ENCODE measurements at places on chromosomes 5 and 9. TPM values are rescaled to one million over a fixed set of nuclear protein-coding genes. Genes with fewer than 3 reads are reported as not detected.

DNA sequence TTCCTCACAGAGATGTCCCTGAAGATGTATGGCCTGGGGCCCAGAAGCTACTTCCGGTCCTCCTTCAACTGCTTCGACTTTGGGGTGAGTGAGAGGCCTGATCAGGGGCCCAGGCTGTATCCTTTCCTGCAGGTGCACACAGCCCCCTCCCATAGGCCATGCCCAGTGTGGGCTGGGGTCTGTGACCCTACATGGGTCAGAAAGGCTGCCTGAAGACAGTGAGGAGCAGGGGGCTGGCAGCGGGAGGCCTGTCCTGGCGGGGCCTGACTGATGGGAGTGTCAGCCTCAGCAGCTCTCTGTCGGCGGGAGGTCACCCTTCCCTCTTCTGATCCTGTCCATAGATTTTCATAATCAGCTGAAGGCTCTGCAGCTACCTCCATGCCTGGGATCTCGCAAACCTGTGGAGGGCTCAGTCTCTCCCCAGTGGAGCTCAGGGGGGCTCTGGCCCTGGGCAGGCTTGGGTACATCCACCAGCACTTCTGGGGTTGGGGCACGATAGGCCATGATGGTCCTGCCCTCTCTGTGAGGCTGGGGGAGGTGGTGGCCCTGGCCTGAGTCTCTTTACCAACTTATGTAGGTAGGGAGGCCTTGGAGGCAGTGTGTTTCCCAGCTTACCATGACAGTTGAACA, 98.5 kb downstream of the CACNA1B start:
- no peak for DNase-seq
- H3K27ac ChIP-seq, result no peak overlapping the region
- H3K27me3 ChIP-seq, result peaks cover 2% of the 10 kb centered on the region
- H3K4me1 ChIP-seq, result no peaks in the 10 kb centered on the region
- H3K4me3 ChIP-seq, result no peak overlapping the region

GRCh38 chr5:1945606-1946005, 62.9 kb upstream of the IRX4 start:
- no peak overlapping the region for H3K4me3 ChIP-seq
- no peak overlapping the region for H3K27ac ChIP-seq
- no peaks in the 10 kb centered on the region for H3K4me1 ChIP-seq
- no peak for DNase-seq

The EFNA5 gene
- total RNA-seq, result not detected

- H3K4me3 ChIP-seq, result no peak overlapping the region
- DNase-seq, result no peak
- no peaks in the 10 kb centered on the region for H3K27me3 ChIP-seq
Observed at GRCh38 chr5:170439944-170440269, 50.7 kb upstream of the KCNMB1 start.

GRCh38 chr9:10612641-10613398, at the start of gene PTPRD:
Gene PTPRD (minus strand): TSS chr9:10613002.
- peaks cover 26% of the 10 kb centered on the region for H3K27me3 ChIP-seq
- peak within 1 kb of the TSS; percentile 13 for H3K4me3 ChIP-seq
- peak; percentile 40 for DNase-seq
- no peak within 1 kb of the TSS for H3K27ac ChIP-seq
- H3K36me3 ChIP-seq, result no peaks in the 10 kb centered on the region

DNA sequence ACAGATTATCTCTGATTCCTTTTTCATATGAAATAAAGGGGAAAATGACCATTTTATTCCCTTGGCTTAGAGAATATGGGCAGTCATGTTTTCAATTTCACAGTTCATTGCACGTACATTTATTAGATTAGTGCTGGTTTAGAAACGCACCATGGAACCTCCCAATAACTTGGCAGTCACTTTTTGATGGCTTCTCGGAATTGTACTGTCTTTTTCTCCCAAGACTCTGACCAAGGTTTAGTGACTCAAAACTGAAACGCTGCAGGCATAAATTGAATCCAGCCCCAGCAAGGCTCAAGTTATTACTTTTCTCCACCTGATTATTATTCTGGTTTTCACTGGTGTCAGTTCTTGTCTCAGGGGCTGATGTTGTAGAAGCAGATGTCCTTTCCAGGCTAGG, 55.6 kb upstream of the EGFLAM start:
- peaks cover 6% of the 10 kb centered on the region for H3K27me3 ChIP-seq
- no peak overlapping the region for H3K4me3 ChIP-seq
- H3K36me3 ChIP-seq, result no peaks in the 10 kb centered on the region
- no peak overlapping the region for H3K27ac ChIP-seq

DNA sequence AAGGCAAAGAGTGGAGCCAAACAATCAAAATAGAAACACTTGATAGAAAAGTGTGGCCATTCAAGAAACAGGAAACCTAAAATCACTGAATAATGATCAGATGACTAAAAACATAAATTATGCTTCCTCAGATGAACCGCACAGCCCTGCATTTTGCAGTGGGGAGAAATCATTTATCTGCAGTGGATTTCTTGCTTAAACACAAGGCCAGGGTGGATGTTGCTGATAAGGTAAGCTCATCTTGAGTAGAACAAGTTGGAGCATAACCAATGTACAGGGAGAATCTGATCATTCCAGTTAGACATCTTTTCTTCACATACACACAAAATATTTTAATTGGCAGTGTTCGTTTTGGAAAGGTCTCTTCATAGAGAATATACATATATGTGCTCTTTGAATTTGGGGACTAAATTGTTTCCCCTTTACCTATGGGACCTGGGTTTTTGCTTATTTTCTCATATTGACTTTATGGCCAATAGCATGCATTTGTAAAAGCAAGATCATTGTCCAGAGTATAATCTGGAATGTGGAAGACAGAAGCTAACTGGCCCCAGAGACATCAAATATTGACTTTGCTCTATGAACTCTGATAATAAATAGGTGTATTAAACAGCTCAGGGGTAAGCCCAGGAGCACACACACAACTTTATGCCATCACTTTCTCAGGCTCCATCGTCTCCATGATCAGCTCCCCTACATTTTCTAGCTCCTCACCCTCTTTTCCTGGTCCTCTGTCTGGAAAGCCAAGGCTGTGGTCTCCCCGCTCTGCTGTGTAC, 9.1 kb downstream of the ANKDD1B start:
- H3K36me3 ChIP-seq, result no peaks in the 10 kb centered on the region
- H3K27me3 ChIP-seq, result no peaks in the 10 kb centered on the region
- H3K4me3 ChIP-seq, result no peak overlapping the region

The MLANA gene
- total RNA-seq, result not detected

DNA sequence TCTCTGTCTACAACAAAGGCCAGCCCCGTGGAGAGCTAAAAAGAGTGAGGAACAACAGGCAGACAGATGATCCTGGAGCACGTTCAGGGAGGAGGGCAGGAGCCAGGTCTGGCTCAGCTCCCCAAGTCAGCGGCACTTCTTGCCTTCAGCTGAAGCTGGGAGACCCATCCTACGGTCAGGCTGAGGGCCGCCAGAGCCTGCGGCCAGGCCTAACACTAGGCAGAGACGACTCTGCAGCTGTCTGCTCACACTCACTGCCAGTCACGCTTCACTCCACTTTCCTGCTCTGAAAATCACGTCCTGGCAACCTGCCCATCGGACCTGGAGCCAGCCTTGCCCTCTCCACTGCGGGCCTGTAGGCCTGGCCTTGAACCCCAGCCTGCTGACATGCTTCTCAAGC, 160.9 kb upstream of the LHFPL2 start:
- no peaks in the 10 kb centered on the region for H3K27me3 ChIP-seq
- no peak overlapping the region for H3K27ac ChIP-seq
- no peaks in the 10 kb centered on the region for H3K4me1 ChIP-seq
- peaks cover 2% of the 10 kb centered on the region for H3K36me3 ChIP-seq
- no peak for DNase-seq

DNA sequence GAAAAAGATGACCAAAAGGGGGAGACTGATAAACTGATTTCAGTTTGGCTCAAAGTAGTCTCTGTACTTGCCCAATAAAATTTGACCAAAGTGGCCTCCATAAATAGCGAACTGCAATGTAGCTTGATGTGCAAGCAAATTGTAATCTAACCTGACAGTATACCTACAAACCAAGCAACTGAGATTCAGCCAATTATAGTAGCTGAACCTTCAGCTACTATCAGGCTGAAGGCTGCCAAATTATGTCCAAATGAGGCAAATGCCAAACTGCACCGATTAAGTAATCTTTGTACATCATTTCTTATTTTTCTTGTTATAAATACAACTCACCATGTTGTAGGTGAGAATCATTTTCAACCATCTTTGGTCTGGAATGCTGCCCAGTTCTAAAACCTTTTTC, 390.6 kb downstream of the CDH9 start:
- no peaks in the 10 kb centered on the region for H3K4me1 ChIP-seq
- H3K27me3 ChIP-seq, result no peaks in the 10 kb centered on the region
- H3K36me3 ChIP-seq, result no peaks in the 10 kb centered on the region
- H3K4me3 ChIP-seq, result no peak overlapping the region
- DNase-seq, result no peak

- no peak for DNase-seq
- H3K27me3 ChIP-seq, result no peaks in the 10 kb centered on the region
- no peak overlapping the region for H3K4me3 ChIP-seq
Observed at GRCh38 chr5:106205916-106206571, 1464.7 kb downstream of the EFNA5 start.

- no peaks in the 10 kb centered on the region for H3K27me3 ChIP-seq
- peak overlapping the region; percentile 47 for H3K27ac ChIP-seq
- H3K36me3 ChIP-seq, result no peaks in the 10 kb centered on the region
- peak; percentile 44 for DNase-seq
- no peaks in the 10 kb centered on the region for H3K4me1 ChIP-seq
Observed at GRCh38 chr5:65121880-65122436, 353.2 kb downstream of the CWC27 start.

DNA sequence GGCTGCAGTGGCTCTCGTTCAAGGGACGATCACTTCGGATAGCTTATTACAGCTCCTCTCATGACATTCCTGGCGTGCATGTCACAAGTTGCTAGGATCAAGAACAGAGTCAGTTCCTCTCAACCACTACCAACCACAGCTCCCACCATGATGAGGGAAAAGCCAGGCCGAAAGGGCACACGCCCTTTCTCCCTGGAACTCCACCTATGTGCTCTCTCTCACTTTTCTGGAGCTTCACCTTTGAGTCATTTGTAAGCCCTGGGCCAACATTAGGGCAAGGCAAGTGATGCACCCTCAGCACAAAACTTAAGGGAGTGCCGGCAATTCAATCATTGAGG, 1.6 kb downstream of the SPACA9 start:
- H3K27me3 ChIP-seq, result no peaks in the 10 kb centered on the region
- no peak overlapping the region for H3K4me3 ChIP-seq
- H3K36me3 ChIP-seq, result no peaks in the 10 kb centered on the region
- DNase-seq, result no peak

The C9orf152 gene
- not detected for total RNA-seq

DNA sequence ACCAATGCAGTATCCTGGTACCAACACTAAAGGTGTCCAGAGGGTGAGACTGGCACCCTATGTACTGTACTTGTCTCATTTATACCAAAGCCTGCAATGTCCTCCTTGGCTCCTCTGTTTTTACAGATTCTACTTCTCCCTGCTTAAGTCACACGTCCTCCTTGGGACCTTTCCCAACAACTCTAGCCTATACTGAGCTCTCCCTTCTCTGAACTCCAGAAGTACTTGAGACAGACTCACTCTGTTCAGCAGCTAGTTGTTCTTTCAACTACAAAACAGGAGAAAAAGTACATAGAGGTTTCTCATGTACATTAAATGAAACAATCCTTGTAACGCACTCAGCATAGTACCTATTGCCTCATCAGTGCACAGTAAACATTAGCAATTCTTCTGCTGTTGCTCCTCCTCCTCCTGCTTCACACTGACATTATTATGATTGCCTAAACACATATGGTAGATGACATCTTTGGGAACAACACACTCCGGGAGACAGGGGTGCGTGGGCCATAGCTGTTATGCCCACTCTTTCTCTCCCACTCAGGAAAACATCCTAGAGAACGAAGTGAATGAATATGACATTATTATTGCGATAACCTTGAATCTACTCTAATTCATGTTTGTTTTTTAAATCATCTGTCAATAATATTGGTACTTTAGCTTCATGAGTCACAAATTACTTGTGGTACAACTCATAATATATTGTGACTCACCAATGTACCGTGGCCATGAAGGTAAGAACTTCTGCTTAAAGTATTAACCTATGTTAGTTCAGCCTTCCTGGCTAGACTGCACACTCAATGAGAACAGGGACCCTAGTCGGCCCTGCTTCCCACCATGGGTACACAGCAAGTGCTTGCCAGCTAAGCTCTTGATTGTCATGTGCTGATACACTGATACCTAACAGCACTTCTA, 180.3 kb upstream of the ADRA1B start:
- peaks cover 19% of the 10 kb centered on the region for H3K27me3 ChIP-seq
- DNase-seq, result no peak
- no peaks in the 10 kb centered on the region for H3K36me3 ChIP-seq
- no peak overlapping the region for H3K4me3 ChIP-seq
- H3K4me1 ChIP-seq, result no peaks in the 10 kb centered on the region

DNA sequence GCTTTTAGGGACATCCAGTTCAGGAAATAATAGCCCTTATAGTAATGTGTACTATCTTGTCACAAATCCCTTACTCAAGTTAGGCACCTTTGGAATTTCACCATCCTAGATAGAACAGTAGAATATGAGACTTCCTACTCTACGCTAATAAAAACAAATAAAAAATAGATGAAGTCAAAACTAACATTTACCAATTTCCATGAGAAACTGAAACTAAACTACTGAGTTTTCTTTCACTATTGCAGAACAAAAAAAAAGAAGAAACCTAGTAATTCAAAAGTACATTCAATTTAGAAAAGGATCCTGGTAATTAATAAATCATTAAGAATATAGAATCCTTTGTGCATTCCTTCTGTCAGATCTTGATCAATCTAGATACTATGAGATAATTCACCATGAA, 14.0 kb downstream of the STARD4 start:
- DNase-seq, result no peak
- no peaks in the 10 kb centered on the region for H3K27me3 ChIP-seq
- H3K4me1 ChIP-seq, result peaks cover 31% of the 10 kb centered on the region
- peaks cover 65% of the 10 kb centered on the region for H3K36me3 ChIP-seq
- no peak overlapping the region for H3K4me3 ChIP-seq

GRCh38 chr9:33988219-33988890, 60.3 kb downstream of the UBAP2 start:
- no peak overlapping the region for H3K27ac ChIP-seq
- H3K27me3 ChIP-seq, result no peaks in the 10 kb centered on the region
- H3K4me1 ChIP-seq, result peaks cover 13% of the 10 kb centered on the region
- peak; percentile 60 for DNase-seq
- H3K4me3 ChIP-seq, result no peak overlapping the region
- peaks cover 35% of the 10 kb centered on the region for H3K36me3 ChIP-seq

- no peak for DNase-seq
- no peaks in the 10 kb centered on the region for H3K36me3 ChIP-seq
- H3K27me3 ChIP-seq, result no peaks in the 10 kb centered on the region
- H3K4me3 ChIP-seq, result no peak overlapping the region
- no peaks in the 10 kb centered on the region for H3K4me1 ChIP-seq
Observed at GRCh38 chr9:134624137-134624591, 17.4 kb upstream of the COL5A1 start.

The FAM151B gene
- not detected for total RNA-seq

GRCh38 chr9:35905912-35906679, at the start of gene HRCT1:
Gene HRCT1 (plus strand): TSS chr9:35906202. CDS start chr9:35906288, 86 bp downstream.
- H3K27ac ChIP-seq, result no peak within 1 kb of the TSS
- DNase-seq, result no peak
- peaks cover 1% of the 10 kb centered on the region for H3K27me3 ChIP-seq
- no peak within 1 kb of the TSS for H3K4me3 ChIP-seq
- peaks cover 39% of the 10 kb centered on the region for H3K4me1 ChIP-seq

The CATSPER3 gene
- total RNA-seq, result 0.32 TPM

- no peak overlapping the region for H3K4me3 ChIP-seq
- no peaks in the 10 kb centered on the region for H3K36me3 ChIP-seq
- no peak for DNase-seq
- peak overlapping the region; percentile 50 for H3K27ac ChIP-seq
Observed at GRCh38 chr5:133934822-133935666, 33.4 kb downstream of the C5orf15 start.

Data from activated CD8-positive, alpha-beta T cell treated with anti-CD3 and anti-CD28 coated beads for 36 hours (primary cell).